Liver (tissue), 10 donors: ENCODE measurements at places on chromosomes 3 and 15.

DNA sequence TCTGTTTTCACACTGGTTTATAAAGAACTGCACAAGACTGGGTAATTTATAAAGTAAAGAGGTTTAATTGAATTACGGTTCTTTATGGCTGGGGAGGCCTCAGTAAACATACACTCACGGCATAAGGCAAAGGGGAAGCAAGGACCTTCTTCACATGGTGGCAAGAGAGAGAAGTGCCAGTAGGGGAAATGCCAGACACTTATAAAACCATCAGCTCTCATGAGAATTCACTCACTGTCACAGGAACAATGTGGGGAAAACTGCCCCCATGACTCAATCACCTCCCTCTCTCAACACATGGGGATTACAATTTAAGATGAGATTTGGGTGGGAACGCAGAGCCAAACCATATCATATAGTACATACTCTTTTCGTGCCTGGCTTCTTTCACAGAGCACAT, 42.4 kb downstream of the MAP2K1 start:
- DNase-seq: no peak

GRCh38 chr3:36941658-36942057, 3.2 kb downstream of the TRANK1 start:
- no peak for DNase-seq

DNA sequence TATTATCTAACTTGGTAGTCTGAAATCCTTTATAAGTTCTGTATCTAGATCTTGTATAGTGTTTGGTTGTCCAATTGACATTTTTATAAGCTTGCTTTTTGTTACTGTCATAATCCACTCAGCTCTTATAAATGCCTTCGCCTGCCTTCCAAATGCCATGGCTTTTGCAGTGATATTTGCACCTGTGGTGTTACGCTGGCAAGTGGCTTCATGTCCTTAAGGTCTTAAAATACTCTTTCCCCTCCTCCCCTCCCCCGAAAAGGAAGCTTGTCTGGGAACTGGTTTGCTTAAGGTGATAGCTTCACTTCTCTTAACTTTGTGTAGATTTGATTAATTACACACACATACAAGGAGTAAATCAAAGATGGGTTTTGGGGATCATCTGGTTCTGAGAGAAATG, 62.0 kb downstream of the ABHD2 start:
- no peak for DNase-seq

DNA sequence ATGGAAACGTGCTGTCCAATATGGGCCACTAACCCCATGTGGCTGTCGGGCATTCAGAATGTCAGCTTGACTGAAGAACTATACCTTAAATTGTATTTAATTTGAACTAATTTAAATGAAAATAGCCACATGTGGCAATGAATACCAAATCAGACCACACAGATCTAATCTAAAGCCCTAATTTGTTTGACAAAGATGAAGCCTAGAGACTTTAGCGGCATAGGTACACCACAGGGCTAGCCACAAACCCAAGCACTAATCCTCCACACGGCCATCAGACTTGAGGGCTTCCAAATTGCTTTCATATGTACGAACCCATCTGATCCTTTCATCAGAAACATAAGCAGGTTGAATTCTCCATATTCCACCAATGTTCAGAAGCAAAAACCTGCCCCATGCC, 81.4 kb downstream of the SHQ1 start:
- no peak for DNase-seq
